ENCODE measurements at places on chromosomes 1 and 21.

GRCh38 chr1:152148981-152149380 lies 10.0 kb downstream of the RPTN start:
- no peak for DNase-seq

DNA sequence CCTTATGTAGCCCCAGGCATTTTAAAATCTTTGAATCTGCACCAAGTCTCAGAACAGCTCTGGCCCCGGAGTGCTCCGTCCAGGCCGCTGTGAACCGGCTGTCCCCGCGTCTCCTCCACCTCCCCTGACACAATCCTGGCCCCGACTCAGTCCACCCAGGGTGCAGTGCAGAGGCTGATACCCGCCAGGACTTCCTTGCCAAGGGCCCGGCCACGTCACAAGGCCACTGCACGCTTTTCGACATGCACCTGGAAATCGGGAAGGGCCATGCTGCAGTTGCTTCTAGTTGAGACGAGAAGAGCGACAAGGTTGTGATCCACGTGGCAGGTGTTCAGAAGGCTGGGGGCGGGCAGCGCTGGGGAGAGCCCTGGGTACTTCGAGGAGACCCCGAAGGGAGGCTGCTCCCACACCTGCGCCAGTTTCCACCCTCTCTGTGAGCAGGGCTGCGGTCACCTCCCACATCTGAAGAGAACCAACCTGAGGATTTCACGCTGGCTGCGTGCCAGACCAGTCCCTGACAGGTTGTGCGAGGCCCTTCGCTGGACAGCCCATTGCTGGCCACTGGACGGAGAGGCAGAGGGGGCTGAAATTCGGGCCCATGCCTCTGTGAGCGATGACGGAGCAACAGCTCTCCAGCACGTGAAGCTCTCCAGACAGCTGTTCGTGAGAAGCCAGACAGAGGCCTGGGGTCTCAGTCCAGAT lies 6.7 kb downstream of the VWA1 start:
- no peak for DNase-seq

DNA sequence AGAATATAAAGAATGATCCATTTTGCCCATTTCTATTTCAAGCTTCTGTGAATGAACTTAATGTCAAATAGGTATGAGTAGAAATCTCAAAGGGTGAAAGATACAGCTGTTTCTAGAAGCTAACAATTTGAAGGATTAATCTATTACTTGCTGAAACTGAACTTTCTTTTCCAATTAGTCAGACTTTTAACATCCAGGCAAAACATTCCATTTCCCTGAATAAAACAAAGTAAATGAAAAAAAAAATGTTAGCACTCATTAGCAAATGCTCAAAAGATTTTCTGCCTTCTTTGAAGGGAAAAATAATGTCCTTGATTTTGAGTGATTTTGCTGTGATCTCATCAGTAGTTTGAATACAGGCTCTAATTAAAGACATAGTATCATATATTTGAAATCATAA lies 447.6 kb upstream of the PRMT6 start:
- DNase-seq = no peak

- DNase-seq = no peak
These were observed 59.9 kb upstream of the KCNK1 start for GRCh38 chr1:233554037-233554436.

DNA sequence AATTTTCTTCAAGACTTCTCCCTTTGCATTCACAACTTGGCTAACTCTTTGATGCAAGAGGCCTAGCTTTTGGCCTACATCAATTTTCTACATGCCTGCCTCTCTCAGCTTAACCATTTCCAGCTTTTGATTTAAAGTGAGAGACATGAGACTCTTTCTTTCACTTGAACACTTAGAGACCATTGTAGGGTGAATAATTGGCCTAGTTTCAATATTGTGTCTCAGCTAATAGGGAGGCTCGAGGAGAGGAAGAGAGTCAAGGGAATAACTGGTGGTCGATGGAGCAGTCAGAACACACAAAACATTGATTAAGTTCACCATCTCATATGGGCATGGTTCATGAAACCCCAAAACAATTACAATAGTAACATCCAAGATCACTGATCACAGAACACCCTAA lies 225.5 kb downstream of the TPR start:
- DNase-seq = no peak

GRCh38 chr21:42780617-42781016 lies 98.7 kb downstream of the WDR4 start:
- DNase-seq = no peak

- no peak for DNase-seq
These were observed 295.3 kb downstream of the PTPRU start for GRCh38 chr1:29531596-29531995.

DNA sequence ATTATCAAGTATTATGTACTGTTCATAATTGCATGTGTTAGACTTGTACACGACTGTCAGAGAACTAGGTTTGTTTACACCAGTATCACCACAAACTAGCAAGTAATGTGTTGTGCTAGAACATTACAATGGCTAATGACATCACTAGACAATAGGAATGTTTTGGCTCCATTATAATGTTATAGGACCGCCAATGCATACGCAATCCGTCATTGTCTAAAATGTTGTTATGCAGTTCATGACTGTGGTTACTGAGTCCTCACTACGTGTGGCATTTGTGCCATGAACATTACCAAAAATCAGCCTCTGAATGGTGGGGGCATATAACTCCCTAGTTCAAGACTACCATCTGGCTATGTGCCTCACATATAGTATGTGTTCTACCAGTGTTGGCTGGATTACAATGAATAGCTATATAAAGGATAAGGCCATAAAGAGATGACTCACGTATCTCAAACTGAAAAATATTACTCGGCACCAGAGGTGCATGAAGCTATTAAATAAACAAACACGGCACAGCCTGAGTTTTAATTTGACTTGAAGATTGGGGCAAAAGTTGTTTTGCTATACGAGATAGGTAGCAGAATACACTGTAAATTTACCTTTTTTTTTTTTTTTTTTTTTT lies 89.1 kb upstream of the COL24A1 start:
- no peak for DNase-seq

DNA sequence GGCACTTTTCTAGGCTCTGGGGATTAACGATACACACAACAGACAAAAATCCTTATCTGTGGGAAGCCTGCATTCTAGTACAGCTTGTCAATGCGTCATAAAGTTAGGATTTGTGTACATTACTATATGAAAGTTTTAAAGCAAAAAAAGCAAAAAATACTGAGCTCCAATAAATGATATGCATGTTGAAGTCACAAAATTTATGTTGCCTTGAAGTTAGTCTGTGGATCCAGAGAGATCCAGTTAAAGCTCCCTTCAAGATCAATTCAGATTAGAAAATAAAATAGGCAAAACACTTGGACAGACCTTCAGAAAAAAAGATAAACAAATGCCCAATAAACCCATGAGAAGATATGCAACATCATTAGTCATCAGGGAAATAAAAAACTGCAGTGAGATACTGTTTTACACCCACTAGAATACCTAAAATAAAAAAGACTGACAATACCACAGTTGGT lies 33.1 kb upstream of the KCNQ4 start:
- DNase-seq = no peak

DNA sequence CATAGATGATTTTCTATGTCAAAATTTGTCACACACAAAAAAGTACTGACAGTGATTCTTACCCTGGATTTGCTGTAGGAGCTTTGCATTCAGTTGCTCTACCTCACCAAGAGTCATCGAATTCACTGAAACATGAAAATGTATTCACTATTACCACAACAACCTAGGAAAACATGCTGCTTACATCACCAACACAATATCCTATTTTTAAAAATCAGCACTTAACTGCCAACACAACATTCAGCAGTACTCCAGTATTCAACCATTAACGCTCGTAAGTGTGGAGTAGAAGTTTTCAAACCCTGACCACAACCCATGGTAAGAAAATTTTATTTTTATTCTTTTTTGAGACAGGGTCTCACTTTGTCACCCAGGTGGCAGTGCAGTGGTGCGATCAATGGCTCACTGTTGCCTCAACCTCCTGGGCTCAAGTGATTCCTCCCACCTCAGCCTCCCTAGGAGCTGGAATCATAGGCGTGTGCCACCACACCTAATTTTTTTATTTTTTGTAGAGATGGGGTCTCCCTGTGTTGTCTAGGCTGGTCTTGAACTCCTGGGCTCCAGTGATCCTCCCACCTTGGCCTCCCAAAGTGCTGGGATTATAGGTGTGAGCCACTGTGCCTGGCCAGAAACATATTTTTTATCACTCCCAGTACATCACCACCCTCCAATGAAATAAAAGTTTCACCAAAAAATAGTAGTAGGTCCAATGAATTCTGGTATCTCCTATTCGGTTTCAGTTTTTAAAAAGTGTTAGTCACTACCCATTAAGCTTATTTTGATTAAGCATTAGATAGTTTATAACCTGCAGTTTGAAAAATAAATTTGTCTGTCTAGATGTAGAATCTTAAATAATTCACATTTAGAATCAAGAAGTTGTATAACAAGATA lies 23.8 kb downstream of the C21orf91 start:
- no peak for DNase-seq

GRCh38 chr1:37137014-37137413 lies 102.7 kb upstream of the GRIK3 start:
- no peak for DNase-seq
